ENCODE measurements at places on chromosomes 3 and 15.

GRCh38 chr3:119401069-119401468, 62.3 kb downstream of the TMEM39A start:
- DNase-seq, result no peak

- DNase-seq, result no peak
Measured at GRCh38 chr3:144200466-144200865, 228.8 kb downstream of the DIPK2A start.

GRCh38 chr15:87743562-87743961, 513.0 kb downstream of the NTRK3 start:
- DNase-seq, result no peak

GRCh38 chr15:28133281-28133680, 34.2 kb upstream of the OCA2 start:
- DNase-seq, result no peak

- no peak for DNase-seq
Measured at GRCh38 chr3:42262525-42262924, 3.5 kb downstream of the CCK start.

DNA sequence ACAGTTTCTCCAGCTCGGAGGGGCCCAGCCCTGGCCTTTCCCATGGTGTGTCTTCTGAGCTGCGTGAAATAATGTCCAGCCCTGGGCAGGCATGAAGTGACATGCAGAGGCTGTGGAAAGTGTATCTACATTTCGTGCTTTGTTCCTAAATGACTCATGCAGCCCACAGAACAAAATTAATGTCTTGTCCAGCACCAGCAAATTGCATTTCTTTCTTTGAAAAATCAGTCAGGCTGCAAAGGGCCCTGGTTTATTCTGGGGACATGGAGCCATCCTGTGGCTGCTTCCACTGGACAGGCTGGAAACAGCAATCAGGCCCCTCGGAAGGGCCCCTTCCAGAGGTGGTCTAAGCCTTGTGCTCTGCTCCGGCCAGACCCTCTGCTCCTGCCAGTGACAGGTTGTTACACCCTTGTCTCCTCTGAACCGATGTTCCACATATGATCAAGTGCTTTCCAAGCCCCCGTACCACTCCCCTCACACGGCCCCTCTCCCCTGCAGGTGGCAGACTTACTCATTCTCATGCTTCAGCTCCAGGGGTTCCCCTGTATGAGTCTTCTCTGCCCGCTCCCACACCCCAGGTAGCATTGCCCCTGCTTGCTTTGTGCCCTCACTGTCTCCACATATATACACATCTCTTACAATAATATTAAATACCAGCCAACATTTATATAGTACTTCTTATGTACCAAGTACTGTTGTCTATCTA, 33.7 kb downstream of the CRYGS start:
- no peak for DNase-seq

All from stimulated activated CD8-positive, alpha-beta memory T cell treated with anti-CD3 and anti-CD28 coated beads, Interleukin-15, amount 100 ng/mL, for 48 hours (primary cell).